Stromal cell of bone marrow (primary cell): ENCODE measurements at places on chromosomes 5 and 9.

- DNase-seq: no peak
These were observed 730 bp downstream of the WWC1 start for GRCh38 chr5:168291964-168292785.

DNA sequence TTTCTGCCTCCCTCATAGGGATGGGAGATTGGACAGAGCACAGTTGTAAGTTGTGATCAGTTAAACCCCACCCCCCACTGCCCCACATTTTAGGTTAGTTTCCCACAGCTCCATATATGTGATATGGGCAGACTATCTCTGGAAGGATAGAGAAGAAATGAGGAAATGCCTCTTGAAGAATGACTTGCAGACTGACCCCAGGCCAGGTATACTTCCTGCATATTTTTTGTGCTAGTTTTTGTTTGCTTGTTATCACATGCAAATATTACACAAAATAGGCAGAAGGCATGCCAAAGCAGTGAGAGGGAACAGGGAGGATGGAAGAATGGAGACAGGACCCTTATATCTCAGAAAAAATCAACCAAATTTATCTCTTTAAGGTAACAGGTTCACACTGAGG, 10.1 kb upstream of the GLRX start:
- DNase-seq: no peak

- no peak for DNase-seq
These were observed 4.3 kb downstream of the SPATA24 start for GRCh38 chr5:139399501-139400121.

GRCh38 chr5:168592014-168592368, 12.8 kb upstream of the PANK3 start:
- DNase-seq: no peak

DNA sequence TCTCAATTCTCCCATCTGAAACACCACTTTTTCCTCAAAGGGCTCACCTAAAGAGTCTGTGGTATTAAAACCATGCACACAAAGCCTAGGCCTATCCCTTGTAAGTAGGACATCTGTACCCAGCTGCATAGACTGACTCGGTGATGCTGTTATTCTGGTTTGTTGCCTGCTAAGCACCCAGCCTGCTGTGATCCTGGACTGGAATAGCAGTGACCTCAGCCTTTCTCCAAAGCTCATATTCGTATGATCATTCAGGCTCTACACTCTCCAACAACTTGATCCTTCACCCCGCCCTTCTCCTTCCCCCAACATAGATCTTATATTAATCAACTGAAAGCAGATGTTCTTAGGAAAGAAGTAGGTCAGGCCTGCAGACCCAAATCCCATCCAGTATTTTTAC, 81.4 kb upstream of the WWC1 start:
- no peak for DNase-seq

DNA sequence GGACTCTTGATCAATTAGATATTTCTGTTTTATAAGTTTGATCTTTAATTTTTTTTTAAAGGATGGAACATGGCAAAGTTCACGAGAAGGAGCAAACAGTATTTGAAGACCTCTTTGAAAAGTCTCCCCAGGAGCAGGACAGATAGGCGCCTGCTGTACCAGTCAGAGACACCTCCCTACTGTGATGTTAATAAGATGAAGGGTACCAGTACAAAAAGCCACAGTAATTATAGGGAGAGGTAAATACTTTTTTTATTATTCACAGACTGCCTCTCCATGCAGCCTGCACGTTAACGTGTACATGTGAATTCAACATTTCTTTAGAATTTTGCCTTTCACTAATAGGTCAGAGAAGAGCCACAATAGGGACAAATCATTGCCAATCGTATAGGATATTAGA, 146.5 kb upstream of the CDH6 start:
- DNase-seq: no peak

- no peak for DNase-seq
These were observed 30.4 kb downstream of the ELP1 start for GRCh38 chr9:108903420-108904103.

GRCh38 chr9:89051421-89052025, 60.3 kb downstream of the S1PR3 start:
- no peak for DNase-seq

DNA sequence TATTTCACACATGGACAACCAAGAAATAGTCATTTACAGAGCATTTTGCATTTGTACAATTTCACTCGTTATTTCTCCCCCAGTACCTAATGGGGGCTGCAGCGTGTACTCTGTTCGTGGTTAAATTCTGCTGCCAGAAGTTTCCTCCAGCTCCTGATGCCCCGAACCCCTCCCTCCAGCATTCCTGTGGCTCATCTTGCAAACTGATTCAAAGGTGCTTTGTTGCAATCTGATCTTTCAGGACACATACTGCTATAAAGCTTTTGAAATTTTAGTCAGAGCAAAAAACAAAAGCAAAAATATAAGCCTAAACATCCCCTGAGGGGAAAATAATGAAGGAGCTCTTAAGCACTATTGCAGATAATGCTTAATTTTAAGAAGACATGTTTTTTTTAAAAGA, 27.7 kb downstream of the UBLCP1 start:
- no peak for DNase-seq

DNA sequence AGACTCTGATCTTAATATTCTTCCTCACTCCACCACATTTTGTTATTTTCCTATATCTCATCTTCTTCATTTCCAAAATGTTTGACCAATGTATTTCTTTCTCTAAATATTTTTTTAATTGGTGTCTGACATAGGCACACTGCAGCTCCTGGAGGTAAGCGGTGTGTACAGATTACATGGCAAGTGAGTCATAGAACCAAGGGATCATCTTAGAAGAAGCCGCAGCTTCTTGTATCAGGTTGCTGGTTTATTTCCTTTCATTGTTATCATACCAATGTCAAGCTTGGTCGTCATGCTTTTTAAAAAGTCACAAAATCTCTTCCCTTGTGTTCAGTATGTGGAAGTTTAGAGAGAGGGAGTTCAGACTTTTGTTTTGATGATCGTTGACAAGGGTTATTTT, 526.1 kb upstream of the CDH18 start:
- DNase-seq: no peak
